KBM-7 (cell line): ENCODE measurements at places on chromosomes 13 and 19.
A peak's percentile ranks its signal among the peaks of the same experiment; 100 is the strongest.

- DNase-seq: no peak
Measured at GRCh38 chr13:93824286-93824685, 597.7 kb downstream of the GPC6 start.

DNA sequence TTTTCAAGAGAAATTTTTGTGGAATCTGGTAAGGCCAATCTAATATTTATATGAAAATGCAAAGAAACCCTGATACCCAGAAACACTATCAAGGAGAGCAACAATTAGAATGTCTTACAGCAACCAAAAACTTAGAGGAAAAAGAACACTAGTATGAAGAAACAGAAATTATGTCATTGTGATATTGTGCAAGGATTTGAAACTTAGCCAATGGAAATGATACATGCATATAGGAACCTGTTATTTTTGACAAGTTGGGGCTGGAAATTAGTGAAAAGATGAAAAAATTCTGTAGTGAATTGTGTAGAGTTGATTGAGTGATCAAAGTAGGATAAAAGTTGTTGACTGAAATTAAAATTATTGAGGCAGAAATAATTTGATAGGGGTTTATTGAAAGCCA is 792.6 kb upstream of the SLITRK6 start:
- no peak for DNase-seq

GRCh38 chr13:106683179-106683578 is 115.2 kb upstream of the ARGLU1 start:
- DNase-seq: no peak

- no peak for DNase-seq
Measured at GRCh38 chr19:15253061-15253460, 20.8 kb upstream of the EPHX3 start.

- DNase-seq: peak; percentile 84
Measured at GRCh38 chr19:11375143-11375948, 880 bp downstream of the SWSAP1 start.

DNA sequence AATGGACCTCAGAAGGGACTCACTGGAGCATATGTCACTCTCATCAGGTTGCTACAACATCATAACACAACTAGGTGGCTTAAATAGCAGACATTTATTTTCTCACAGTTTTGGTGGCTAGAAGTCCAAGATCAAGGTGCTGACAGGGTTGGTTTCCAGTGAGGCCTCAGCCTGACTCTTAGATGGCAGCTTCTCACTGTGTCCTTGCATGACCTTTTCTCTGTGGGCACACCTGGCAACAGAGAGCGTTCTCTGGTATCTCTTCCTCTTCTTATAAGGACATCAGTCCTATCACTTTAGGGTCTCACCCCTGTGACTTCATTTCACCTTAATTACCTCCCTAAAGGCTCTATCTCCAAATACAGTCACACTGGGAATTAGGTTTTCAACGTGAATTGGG is 74.5 kb downstream of the CYSLTR2 start:
- no peak for DNase-seq

DNA sequence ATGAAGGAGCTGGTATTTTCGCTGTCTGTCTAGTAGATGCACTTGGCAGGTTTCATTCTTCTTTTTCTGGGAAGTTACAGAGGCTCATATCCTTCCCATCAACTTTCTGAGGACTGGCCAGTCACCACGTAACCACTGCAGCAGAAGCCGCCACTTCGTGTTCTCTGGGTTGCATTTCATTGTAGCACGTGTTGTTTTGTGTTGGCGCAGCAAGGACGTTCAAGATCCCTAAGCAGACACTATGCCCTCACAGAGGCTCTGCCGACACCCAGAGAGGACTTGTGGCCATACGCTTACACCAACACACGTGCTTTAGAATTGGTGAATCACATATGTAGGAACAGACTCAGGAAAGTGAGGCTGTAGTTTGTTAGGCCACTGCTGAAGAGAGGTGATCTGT is 42.2 kb upstream of the TEX29 start:
- no peak for DNase-seq

DNA sequence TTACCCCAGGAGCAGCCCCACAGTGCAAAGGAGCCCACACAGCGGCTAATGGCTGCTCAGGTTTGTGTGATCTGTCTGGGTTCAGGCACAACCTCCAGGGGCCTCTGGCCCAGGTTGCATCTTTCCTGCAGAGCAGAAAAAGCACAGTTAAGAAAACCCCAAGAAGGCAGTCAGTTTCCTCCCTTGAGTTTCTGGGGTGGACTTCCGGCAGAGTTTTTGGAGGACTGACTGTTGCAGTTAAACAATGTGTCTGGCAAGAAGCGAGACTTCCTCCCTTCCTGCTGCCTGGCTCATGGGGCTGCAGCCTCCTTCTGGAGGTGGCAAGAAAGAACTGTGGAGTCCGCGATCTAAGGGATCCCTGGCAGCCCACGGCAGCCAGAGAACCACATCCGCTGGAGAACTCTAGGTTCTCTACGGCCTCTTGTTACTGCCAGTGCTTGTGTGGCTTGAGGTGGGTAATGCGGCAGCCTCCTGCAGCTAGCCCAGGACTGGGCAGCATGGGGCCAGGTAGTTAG is 114.4 kb downstream of the ZDHHC20 start:
- DNase-seq: peak; percentile 50

DNA sequence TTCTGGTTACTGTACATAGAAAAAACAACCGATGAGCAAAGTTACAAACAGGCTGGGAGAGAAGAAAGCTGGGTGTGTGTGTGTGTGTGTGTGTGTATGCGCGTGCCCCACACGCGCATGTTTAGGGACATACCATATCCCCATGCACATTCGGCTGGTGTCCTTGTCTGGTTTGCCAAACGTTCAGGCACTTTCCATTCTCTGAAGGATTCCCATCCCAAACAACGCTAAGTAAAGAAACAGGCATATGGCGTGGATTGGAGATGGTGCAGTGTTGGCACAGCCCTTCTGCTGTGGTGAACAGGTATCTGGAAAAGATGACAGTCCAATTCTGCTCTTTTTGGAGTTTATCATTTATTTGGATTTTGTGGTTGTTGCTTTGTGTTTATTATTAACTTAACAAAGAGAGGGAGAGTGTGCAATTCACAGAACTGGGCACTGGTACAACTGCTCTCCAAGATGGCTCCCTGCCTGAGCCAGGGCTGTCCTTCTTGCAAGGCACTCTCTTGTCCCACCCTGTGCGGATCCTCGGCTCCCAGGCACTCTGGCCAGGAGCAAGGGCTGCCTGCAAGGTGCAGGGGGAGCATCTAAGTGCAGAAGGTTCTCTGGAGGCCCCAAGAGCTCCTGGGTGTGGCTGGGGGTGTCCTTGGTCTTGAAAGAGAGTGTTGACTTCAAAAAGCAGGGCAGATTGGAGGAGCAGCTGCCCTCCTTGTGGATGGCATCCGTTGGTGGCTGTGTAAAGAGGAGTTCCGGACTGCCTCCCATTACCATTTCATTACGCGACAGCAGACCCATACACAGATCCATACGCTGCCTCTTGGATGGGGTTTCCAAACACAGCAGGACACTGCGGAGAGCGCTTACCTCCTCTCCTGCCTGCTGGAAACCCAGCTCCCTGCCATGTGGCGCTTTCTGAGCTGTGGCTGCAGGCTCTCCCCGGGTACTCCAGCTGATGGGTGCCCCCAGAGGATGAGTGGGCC is 263.1 kb downstream of the ZNF536 start:
- DNase-seq: no peak

DNA sequence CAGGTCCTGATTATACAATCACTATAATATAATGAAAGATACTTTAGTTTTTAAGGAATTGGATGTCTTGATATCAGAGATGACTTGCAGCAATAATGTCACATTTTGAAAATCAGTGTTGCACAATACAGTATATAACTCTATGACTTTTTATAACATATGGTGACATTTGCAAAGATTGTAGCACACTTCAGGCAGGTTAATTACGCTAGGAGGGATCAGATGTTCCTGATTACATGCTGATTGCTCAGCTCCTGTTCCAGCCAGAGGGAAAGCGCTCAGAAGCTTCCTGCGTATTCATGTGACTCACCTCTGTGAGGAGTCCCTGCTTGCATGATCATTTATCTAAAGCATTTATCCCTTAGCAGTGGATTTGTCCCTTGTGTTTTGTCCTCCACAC is 265.6 kb downstream of the GPC5 start:
- DNase-seq: no peak

GRCh38 chr19:49869009-49869483 is 1.7 kb upstream of the PNKP start:
- no peak for DNase-seq

DNA sequence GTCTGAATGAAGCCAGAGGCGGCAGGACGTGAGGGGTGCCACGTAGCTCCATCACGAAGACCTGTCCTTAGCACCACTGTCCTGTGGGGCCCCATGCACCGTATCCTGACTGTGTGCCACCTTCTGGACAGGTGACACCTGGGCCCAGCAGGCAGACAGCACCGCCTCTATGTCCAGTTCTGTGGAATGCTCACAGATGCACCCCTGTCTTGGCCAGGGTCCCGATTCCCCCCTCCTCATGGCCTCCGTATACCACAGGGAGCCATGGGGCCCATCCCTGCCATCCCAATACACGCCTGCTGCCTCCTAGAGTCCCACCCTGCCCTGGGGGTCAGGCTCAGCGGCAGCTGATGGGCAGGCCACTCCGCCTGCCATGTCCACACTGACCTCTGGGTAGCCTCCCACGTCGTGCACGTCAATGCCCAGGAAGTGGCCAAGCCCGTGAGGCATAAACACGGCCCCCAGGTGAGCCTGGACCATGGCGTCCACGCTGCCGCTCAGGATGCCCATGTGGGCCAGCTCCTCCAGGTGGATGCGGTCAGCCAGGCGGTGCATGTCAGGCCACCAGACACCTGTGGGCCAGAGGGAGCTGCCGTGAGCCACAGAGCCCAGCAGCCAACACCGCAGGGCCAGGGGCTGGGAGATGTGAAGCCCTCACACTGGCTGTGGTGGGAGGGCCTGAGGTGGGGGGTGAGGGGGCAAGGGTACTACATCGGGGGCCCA is 17.6 kb downstream of the CEBPG start:
- no peak for DNase-seq

- no peak for DNase-seq
Measured at GRCh38 chr13:44012910-44013757, 133.4 kb downstream of the LACC1 start.

DNA sequence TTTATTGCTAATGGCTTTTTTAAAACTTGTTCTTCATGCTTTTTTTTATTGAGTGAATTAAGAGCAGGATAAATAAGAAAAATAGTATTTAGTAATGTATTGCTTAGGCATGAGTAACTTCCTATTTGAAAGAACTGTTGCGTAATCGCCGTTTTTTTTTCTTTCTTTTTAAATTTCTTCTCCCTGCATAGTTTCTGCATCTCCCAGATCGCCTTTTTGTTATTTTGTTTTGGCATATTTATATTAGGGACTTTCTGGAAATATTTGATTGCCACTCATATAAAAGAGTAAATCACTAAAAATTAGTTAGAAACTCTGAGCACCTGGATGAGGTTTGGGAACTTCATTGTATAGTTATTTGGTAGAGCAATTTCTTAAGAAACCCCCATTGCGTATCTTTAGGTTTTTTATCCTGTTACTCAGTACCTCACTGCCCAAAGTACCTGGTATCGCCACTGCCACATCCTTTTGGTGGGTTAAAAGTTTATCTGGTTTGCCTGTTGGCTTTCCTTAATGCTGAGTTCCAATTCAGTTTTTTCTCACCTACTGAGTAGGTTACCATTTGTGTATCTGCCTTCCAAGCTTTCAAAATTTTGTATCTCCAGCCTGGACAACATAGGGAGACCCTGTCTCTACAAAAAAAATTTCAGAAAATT is 36.2 kb upstream of the LPAR6 start:
- DNase-seq: peak; percentile 50

DNA sequence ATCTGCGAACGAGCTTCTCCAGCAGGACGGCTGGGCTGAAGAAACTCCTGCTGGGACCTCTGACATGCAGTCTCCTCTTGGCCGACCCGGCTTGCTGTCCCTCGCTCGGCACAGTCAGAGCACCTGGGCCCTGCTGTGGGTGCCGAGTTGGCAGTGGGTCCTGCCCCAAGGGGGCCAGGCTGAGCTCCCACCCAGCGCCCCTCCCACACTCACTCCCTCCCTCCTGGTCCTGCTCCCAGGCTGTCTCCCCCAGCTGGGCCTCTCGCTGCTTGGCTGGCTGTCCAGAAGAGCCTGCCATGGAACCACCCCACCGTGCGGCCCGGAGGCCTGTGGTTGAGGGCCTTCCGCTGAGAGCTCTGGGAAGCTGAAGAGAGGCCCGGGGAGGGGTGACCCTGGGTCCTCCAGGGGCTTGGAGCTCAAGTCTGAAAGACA is 6.0 kb downstream of the AKT2 start:
- no peak for DNase-seq

GRCh38 chr19:29393915-29394460 is 131.8 kb upstream of the VSTM2B start:
- no peak for DNase-seq

DNA sequence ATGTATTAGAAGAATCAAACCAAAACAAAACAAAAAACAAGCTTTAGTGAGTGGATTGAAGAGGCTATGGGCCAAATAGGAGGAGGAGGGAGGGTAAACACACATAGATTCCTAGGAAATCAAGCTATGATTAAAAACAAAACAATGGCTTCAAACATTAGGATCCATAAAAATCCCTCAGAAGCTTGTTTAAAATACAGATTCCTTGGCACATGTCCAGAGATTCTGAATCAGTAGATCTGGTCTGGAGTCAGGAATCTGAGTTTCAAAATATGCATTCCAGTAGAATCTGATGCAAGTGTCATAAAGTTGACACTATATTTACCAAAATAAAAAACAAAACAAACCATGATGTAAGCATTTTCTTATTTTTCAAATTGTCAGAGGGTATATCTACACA is 692.8 kb upstream of the SGCG start:
- DNase-seq: no peak

DNA sequence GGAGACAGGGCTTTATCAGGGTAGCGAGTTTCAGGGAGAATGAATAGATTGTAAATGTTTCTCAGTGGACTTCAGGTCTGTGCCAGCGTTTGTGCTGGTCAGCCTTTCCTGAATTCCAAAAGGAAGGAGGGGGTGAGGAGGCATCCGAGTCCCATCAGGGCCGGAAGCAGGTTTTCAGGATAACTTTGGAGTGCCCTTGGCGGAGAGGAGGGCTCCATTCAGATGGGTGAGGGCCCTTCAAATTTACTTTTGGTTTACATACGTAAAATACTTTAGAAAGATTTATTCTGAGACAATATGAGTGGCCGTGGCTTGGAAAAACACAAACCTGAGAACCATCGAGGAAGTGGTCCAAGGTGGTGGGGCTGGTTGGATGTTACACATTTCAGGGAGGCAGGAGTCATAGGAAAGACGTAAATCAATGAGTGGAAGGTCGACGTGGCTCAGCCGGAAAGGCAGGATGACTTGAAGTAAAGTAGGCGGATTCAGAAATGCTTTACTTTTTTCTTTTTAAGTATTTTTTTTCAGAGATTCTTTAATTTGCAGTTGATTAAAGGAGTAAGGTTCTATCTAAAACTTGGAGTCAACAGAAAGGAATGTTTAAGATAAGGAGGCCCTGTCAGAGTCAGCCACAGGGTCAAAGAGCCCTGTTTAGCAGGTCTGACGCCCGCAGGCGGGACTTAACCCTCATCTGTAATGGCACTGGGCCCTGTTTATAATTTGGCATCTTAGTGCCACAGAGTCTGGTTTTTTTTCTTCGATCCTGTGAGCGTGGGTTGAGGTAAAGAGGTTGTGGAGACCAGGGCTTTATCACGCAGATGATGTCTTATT is 32.8 kb downstream of the ATP11A start:
- DNase-seq: no peak

GRCh38 chr19:30276011-30276882 is 95.9 kb upstream of the ZNF536 start:
- DNase-seq: no peak
